Jurkat, Clone E6-1 (cell line): ENCODE measurements at places on chromosomes 16 and 17.

GRCh38 chr16:27646806-27647205 lies 96.9 kb downstream of the KATNIP start:
- no peak for DNase-seq

DNA sequence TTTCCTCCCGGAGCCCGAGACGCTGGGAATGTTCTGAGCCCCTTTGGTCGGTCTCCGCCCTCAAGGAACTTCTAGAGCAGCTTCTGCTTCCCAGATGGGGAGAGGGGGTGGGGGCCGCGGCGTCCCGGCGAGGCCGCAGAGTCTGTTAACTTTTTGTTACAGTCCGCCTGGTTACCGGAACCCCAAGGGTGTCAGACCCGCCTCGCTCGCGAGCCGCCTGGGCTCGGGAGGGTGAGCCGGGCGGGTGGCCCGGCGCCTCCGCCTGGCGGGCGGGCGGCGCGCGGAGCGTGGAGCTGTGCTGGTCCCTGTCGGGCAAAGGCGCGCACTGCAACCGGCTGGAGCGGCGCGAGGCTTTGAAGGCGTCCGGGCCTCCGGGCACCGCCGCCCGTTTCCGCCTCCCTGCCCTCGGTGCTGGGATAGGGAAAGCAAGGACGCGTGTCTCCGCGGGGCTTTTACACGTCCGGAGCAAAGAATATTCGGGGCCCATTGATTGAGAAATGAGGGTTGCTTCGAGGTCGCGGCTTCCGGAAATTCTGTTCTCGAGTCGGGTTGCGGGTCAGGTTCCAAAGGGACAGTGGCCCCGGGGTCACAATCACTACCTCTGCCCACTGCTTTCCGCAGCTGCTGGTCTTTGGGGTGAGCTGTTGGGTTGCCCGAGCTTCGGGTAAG lies 1.7 kb downstream of the HS3ST3B1 start:
- peak; percentile 47 for DNase-seq

DNA sequence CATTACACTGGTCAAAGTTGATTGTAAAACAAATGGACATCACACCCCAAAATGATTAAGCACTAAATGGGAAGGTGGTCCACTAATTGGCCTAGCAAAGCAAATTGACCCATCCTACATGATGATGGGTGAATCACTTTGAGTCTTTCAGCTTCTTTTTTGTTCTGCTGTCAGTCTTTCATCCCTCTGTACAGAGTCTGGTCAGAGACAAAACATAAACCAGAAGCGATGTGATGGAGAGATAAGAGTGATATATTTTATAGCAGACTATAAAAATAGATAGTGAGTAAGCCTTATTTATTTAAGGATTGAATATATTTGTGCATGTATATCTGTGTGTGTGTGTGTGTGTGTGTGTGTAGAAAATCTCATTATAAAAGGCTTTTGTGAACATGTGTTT lies 618.4 kb upstream of the SOX9 start:
- DNase-seq = no peak

GRCh38 chr17:58092101-58092796 lies 9.0 kb downstream of the DYNLL2 start:
- DNase-seq = no peak

DNA sequence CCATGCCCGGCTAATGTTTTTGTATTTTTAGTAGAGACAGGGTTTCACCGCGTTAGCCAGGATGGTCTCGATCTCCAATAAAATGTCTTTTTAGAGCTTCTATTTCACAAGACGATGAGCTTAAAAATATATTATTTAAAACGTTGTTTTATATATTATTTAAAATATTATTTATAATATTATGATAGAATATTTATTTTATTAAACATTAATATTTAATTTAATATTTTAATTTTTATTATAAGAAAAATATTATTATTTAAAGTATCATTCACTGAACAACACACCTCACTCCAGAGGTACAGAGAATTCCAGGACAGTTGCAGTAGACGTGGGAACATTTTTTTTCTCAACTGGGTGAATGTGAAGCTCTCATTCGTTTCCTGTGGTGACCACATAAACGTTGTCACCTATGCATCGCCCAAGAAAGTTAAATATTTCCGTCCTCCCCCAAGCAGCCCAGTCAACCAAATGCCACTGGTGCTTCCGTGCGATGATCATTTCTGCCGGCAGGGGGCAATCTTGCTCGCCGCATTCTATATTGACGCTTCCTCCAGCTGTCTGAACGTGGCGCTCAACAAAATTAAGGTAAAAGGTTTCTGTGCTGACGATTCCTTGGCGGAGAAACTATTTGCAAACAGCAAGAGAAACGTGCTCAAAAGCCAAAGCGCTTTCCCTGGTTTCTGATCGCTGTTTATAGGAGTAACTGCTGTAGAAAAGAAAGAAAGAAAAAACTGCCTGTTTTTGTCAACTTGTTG lies 41.7 kb upstream of the PRSS54 start:
- DNase-seq = peak; percentile 75
